GF-D8 (cell line): ENCODE measurements at places on chromosomes 2 and 18.
A peak's percentile ranks its signal among the peaks of the same experiment; 100 is the strongest.

- no peak for DNase-seq
Observed at GRCh38 chr2:106959975-106960682, 74.2 kb upstream of the ST6GAL2 start.

DNA sequence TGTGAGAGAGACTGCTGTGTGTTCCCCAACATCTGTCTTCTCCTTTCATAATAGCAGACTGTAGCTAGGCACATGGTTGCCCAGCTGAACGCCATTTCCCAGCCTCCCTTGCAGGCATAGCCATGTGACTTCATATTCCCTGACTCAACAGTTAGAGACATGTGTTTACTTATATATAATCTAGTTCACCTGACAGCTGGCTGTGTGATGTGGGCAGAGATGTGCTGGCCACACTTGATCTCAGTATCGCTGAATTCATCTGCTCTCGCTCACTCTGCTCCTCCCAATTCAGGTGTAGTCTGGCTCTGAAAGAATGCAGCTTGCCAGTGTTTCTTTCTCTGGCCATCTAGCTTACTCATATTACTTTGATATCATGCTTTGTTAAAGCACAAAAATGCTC, 52.3 kb upstream of the SEC11C start:
- no peak for DNase-seq

DNA sequence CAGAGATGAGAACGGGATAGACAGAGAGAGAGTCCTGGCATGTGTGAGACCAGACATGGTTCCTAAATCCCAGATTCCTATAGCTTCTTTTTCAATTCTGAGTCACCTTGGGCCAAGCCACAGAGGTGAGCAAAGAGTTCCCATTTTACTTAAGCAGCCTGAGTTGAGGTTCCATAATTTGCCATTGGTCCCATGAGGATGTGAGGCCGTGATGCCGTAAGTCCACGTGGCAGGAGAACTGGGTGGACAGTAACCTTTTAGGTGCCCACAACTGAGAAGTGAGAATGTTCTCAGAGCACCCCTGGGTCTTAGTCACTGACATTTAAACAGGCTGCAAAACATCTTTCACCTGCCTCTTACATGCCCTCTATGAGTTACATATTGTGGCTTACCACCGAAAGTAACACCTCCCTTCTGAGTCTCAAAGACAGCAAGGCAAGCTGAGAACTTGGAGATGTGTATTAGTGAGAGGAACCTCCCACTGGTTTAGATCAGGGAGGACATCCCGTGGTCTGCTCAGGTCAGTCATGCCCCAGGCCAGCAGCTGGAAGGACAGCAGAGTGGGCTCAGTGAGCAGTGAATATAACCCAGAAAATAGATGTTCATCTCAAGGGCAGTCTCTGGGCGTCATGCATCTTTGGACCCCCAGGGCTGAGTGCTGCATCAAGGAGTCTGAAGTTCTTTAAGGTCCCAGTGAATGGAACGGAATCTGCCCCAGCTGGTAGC, 127.9 kb upstream of the LGALSL start:
- no peak for DNase-seq

- no peak for DNase-seq
Observed at GRCh38 chr18:62089174-62089573, 97.7 kb downstream of the PIGN start.

- no peak for DNase-seq
Observed at GRCh38 chr2:104420953-104421352, 433.0 kb upstream of the POU3F3 start.

DNA sequence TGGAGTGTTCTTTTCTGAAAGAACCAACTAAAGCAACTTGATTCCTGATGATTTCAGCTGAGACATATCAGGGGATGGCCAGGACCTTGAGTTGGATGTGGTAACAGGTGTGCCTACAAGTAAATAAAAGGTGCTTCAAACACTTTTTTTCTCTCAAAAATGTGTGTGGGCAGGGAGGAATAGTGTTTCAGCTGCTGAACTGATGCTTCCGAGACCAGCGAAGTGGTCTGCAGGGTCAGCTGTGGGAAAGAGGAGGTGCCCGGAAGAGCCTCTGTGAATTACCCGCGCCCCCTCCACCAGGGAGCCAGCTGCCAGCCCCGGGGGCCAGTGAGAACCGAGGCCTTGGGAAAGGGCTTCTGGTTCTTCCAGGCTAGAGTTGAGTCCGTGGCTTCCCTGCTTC, 249.3 kb downstream of the GBX2 start:
- no peak for DNase-seq

GRCh38 chr18:74996996-74997395, 211.9 kb downstream of the PTGR3 start:
- DNase-seq, result no peak

GRCh38 chr18:30469091-30469490, 573.5 kb downstream of the DSC3 start:
- DNase-seq, result no peak

DNA sequence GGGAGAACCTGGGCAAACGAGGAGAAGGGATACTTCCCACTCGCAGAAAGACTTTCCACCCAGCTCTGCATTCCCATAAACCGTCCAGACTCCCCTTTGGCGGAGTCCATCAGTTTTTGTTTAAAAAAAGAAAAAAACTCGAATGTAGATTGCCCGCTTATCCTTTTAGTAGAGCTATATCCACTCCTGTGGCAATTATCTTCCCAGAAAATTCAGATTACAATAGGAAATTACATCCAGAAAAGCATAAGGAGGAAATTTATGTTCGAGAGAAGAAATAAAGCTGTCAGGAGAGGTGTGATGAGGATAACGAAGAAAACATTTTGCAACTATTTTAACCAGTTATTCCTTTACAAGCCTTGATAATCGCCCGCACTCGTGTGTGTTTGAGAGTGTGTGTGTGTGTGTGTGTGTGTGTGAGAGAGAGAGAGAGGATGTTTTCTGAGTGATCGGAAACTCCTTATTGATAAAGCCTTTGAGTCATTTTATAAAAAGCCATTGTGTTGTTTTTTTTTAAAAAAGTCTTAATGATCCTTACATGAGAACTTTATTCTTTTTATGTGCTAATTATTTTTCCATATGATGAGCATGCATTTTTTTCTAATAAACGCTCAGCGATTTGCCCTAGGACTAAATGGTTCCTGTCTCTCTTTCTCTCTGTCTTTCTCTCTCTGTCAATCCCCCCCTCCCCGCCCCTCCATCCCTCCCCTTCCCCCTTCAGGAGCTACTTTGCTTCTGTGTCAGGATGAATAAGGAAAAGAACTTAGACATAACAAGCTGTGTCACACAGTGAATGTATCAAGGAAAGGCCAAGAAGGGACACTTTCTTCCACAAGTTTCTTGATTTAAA, 1.1 kb upstream of the PPP3R1 start:
- DNase-seq, result peak; percentile 17

GRCh38 chr2:589281-590130, 87.7 kb downstream of the TMEM18 start:
- no peak for DNase-seq

- DNase-seq, result no peak
Observed at GRCh38 chr2:45014016-45014702, 4.9 kb upstream of the SIX2 start.

DNA sequence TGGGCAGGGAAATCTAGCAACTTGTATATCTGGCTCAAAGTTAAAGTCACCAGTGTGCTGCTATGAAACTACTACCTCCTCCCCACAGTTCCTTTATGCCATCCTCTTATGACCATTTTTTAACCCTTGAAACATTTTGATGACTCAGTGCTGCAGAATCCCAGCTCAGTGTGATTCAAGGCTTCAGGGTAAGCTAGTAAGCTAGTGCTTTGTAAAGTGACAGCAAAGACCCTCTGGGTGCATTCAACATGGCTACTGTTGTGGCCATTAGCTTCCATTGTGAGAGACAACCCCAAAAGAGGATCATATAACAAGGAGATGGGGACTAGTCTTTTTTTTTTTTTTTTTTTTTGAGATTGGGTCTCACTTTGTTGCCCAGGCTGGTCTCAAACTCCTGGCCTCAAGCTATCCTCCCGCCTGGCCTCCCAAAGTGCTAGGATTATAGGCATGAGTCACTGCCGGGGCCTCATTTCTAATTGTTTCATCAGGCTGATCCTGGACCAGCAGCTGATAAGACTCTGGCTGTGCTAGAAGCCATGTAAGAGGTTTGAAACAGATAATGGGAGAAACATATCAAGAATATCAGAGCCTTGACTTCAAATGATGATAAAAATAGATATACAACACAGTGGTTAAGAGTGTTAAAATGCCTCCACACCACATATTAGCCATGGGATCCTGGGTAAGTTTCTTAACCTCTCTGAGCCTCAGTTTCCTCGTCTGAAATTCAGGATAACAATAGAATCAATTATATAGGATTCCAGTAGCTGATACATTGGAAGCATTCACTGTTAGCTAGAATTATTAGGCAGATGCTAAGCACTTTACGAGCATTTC, 65.7 kb upstream of the RTN4 start:
- DNase-seq, result no peak
